ENCODE measurements at places on chromosomes 7 and 10.
A peak's percentile ranks its signal among the peaks of the same experiment; 100 is the strongest.

- no peak for DNase-seq
Measured at GRCh38 chr7:150732786-150733481, 4.3 kb upstream of the GIMAP5 start.

DNA sequence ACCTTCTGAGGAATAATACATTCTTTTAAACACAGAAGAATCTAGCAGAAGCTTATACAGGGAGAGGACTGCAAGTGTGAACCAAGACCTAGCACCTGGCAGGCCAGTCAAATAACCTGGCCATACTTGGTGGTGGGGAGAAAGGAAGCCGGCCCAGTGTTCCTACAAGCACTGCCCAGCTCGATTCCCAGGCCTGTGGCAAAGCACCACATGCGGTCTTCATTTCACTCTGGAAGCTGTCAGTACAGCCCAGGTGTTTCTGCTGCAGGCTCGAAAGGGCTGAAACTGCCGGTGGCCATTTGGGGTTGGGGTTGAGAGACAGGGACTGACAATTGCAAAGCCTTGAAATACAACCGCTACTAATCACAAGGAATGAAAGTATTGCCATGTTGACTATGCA, 50.8 kb upstream of the EGFR start:
- DNase-seq = no peak

- DNase-seq = no peak
Measured at GRCh38 chr7:55187701-55188491, 169.1 kb downstream of the EGFR start.

GRCh38 chr10:77482072-77482471, 155.5 kb downstream of the KCNMA1 start:
- no peak for DNase-seq

- no peak for DNase-seq
Measured at GRCh38 chr7:139658908-139659675, 118.7 kb downstream of the HIPK2 start.

GRCh38 chr10:75613685-75614504, 182.5 kb downstream of the LRMDA start:
- no peak for DNase-seq

DNA sequence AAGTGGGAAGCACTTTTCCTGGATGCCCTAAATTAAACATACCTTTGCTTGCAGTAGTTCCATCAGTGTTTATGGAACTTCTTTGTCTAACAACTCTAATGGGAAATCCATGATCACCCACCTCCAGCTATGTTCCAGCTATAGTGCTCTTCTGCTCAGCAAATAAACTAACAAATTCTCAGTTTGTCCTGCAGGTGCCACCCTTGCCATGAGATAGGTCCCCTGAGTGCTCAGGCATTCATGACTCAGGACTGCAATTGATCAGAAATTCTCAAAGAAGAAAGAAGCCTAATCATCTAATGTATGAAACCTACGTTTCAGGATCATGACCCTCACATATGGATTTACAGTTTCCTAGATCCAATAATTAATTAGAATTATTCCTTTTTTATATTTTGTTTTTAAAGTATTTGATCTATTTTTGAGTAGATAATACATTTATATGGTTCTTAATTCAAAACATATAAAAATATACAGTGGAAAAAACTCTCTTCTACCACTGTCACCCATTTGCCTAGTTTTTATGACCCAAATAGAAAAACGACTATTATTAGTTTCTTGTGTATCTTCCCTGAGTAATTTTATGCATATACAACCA, 48.7 kb upstream of the DYNC1I1 start:
- peak; percentile 7 for DNase-seq

GRCh38 chr10:106643473-106643872, 521.0 kb downstream of the SORCS1 start:
- no peak for DNase-seq

- no peak for DNase-seq
Measured at GRCh38 chr10:58851606-58852005, 324.8 kb upstream of the PHYHIPL start.

GRCh38 chr7:104328970-104329825, 795 bp downstream of the LHFPL3 start:
- no peak for DNase-seq

DNA sequence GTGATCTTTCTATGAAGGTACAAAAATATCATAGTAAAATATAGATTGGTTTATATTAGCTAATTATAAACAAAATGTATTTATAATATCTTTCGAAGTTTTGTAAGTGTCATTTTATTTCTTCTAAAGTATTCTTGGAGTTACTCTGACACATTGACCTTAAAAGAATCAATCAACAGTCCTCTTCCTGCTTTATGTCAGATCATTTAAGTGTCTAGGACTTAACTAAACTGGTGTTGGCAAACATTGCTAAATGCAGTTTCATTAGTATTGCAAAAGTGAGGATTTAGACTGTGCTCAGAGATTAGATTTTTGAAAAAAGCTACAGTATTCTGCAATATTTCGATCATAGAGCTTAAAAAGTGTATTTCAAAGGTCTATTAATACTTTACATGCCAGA, 10.3 kb downstream of the GLCCI1 start:
- DNase-seq = no peak

DNA sequence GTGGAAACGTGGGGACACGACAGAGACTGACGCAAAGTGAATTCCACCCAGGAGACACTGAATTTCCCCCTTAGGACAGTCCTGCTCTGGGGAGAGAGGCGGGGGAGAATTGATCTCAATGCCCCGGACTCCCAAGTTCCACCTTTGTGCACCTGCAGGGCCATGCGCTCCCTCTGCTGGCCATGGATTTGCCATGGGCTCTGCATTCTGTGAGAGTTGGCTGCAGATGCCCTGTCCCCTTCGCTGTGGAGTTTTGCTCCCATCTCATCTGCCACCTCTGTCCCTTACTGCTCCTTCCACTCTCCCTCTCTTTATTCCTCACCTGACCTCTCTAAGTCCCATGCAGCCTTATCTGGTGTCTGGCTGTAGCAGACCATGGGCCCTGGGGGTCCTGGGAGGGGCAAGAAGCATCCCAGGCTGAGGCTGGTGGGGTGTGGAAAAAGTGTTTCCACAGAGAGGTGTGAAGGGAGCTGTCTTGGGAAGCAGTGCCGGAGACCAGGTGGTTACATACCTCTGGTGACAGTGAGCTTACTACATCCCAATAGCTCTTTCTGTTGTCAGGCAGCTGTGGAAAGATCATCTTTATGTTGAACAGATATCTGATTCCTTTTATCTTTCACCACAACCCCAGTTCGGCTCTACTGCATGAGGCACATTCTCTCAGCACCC, 14.3 kb downstream of the GHRHR start:
- DNase-seq = peak; percentile 35

GRCh38 chr7:143495851-143496250, 18.2 kb downstream of the TAS2R41 start:
- no peak for DNase-seq

- DNase-seq = no peak
Measured at GRCh38 chr7:87127019-87127418, 25.2 kb upstream of the DMTF1 start.

- peak; percentile 65 for DNase-seq
Measured at GRCh38 chr7:100896732-100897608, 1.3 kb upstream of the ACHE start.

- no peak for DNase-seq
Measured at GRCh38 chr10:89526358-89526757, 9.0 kb downstream of the SLC16A12 start.

GRCh38 chr7:43792471-43793150, 34.1 kb downstream of the BLVRA start:
- DNase-seq = no peak

GRCh38 chr10:12262278-12262981, 66.4 kb downstream of the CDC123 start:
- DNase-seq = no peak

Data from activated T-cell treated with anti-CD3 and anti-CD28 coated beads, Interleukin-2, amount 50 U/mL, for 72 hours (primary cell).